ENCODE measurements at places on chromosomes 7 and 10.

GRCh38 chr7:151008511-151009323 lies 15.6 kb downstream of the ATG9B start:
- DNase-seq: peak; percentile 85

- no peak for DNase-seq
Observed at GRCh38 chr7:104367926-104368325, 39.5 kb downstream of the LHFPL3 start.

DNA sequence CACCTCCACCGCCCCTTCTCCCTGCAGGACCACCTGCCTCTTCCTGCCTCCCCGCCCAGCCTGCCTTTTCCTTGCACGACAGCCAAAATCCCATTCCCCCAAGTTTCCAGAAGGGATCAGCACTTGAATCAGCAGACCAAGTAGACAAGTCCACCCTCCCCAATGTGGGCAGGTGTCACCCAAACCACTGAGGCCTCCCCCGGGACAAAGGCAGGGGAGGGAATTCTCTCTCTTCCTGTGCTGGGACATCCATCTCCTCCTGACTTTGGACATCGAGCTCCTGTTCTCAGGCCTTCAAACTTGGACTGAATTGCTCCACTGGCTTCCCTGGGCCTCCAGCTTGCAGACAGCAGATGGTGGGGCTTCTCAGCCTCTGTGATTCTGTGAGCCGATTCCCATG lies 21.6 kb upstream of the PSMG3 start:
- no peak for DNase-seq

GRCh38 chr7:134454277-134454676 lies 4.6 kb downstream of the AKR1B1 start:
- DNase-seq: no peak

GRCh38 chr7:32890010-32890792 lies 1.4 kb downstream of the KBTBD2 start:
- peak; percentile 28 for DNase-seq

- no peak for DNase-seq
Observed at GRCh38 chr10:100303724-100304319, 17.3 kb upstream of the BLOC1S2 start.

DNA sequence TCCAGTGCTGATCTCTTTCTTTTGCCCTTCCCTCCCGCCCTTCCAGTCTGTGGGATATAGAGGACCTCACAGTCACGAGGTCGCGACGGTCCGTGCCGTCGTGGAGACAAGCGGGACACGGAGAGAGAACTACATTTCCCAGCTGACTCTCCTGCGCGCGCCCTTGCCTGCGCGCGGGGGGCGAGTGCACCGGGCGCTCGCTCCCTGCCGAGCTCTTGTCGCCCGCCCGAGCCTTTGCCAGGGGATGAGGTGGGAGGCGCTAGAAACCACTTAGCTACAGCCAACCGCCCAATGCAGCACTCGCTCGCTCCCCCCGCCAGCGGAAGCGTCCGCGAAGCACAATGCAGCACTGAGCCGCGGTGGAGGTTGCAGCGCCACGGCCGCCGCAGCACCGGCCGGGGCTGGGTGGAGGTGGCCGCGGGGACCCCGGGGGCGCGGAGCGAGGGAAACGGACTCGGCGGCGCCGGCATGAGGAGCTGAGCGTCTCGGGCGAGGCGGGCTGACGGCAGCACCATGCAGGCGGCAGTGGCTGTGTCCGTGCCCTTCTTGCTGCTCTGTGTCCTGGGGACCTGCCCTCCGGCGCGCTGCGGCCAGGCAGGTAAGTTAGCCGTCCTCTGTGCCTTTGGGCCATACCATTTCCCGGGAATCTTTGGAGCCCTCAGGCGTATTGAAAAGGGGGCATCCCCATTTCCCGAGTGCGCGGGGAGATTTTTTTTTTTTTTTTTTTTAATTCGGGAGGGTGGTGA lies at the start of gene ADAM22:
Gene ADAM22, plus strand, starts transcription at position 299 of the 746 bp plus-strand sequence. Its CDS starts 215 bp downstream, at position 514.
- peak; percentile 82 for DNase-seq

GRCh38 chr10:101710059-101710695 lies 15.2 kb upstream of the FBXW4 start:
- DNase-seq: no peak

GRCh38 chr7:44119829-44120380 lies 3.4 kb downstream of the POLD2 start:
- no peak for DNase-seq

DNA sequence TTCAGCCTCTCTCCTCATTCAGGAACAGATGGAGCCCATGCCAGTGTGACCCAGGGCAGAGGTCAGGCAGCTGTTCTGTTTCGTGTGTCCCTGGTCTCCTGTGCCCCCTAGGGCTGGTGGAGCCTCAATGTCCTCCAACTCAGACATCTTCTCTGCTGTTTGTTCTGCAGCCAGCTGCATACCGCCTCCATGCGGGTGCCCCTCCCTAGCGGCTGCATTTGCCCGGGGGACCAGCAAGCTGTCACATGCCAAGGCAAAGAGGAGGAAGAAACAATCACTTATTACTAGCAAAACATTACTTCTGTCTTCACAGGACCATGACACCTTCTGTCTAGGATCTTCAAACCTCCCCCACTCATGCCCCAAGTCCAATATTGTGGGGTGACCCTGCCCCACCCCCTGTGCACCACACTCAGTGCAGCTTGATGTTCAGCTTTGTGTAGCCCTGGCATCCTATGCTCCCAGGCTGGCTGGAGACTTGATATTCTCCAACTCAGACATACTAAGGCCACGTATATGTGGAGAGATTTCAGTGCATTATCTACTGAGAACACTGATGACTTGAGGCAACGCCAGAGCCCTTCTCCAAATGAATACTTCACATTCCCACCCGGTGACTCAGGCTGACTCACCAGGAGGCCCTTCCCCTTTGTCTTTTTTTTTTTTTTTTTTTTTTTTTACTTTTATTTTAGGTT lies 188.9 kb downstream of the SKIDA1 start:
- no peak for DNase-seq

GRCh38 chr7:23276376-23276775 lies 22.8 kb upstream of the MALSU1 start:
- no peak for DNase-seq

DNA sequence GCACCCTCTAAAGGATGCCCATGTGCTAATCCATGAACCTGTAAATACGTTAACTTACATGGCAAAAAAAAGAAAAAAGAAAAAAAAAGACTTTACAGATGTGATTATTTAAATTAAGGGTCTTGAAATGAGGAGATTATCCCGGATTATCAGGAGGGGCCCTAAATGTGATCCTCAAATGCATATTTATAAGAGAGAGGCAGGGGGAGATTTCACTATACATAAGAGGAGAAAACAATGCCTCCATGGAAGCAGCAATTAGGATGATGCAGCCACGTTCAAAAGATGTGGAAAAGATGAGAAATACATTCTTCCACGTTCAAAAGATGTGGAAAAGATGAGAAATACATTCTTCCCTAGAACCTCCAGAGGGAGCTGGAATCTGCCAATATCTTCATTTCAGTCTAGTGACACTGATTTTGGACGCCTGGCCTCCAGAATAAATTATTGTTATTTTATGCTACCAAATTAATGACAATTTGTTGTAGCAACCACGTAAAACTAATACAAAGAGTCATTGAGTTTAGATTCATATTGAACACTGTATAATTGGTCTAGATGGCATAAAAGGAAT lies 328.4 kb upstream of the GNAI1 start:
- DNase-seq: no peak

- no peak for DNase-seq
Observed at GRCh38 chr7:17109020-17109419, 189.4 kb upstream of the AHR start.

DNA sequence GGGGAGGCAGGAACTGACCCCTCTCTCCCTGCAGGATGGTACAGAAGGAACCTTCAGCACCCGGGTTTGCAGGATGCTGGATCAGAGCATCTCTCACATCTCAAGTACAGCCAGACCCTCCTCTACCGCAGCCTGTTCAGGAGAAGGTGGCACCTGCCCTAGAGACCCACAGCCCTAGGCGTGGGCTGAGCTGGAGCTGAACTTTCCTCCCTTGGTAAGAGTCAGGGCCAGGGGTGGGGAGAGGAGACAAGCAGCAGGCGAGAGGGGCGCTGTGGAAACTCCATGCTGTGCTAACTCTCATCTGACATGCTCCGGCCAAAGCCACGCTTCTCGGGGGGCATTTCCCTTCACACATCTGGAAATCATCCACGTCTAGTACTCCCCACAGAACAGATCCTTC lies 154.4 kb downstream of the DIP2C start:
- DNase-seq: no peak

GRCh38 chr7:15457990-15458955 lies 103.5 kb downstream of the AGMO start:
- no peak for DNase-seq

- DNase-seq: no peak
Observed at GRCh38 chr10:62715383-62715782, 89.1 kb upstream of the ADO start.

- DNase-seq: no peak
Observed at GRCh38 chr7:24982917-24983316, 2.9 kb upstream of the OSBPL3 start.

DNA sequence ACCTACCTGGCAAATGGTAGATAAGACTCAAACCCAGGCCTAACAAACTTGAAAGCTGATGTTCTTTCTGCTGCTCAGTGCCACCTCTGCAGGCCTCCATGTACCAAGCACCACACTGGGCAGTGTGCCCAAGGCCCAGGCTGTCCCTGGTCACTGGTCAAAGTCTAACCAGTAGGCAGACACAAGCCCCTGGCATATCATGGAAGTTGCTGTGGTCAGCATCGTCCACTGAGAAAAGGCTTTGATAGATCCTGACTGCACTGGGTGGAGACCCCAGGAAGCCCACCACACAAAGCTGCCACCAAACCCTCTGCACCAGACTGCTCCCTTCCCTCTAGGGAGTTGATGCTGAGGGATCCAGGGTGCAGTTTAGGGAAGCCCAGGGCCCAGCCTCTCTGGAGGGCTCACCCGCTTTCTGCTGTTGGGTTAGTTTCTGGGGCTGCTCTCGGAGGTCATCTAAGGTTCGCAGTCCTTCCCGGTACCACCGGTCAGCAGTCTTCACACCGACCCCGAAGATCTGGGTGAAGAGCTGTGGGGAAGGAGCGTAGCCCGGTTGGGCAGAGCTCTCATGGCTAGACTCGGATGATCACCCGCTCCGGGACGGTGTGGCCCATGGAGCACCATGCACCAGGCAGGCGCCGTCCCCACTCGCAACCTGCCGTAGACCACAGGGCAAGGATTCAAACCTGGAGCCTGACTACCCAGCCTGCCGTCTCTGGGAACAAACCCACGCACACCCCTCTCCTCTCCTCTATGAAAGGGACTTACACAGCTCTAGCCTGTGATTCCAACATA lies 6.0 kb downstream of the POLM start:
- DNase-seq: no peak

All from activated naive CD4-positive, alpha-beta T cell treated with Interleukin-2 at 50 U/mL for 16 hours (primary cell).